ENCODE measurements at places on chromosomes 16 and 17.
A peak's percentile ranks its signal among the peaks of the same experiment; 100 is the strongest.

DNA sequence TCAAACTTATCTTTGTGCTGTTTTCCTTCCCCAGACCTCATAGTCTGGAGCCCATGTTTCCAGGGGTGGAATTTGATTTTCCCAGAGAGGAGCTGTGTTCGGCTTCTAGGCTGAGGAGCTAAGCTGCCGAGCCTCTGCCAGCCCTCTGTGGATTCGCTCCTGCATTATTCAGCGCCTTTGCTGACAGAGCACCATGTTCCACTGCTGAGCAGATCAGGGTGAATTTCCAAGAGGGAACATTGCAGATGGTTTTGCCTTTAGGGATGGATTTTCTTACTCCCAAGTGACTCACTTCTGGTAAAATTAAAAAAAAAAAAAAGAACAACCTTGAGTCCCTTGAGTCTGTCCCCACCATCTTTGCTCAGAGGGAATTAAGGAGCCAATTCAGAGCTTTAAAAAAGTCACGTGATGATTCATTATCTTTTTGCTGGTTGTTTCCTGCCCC is 229.5 kb downstream of the PRKCA start:
- DNase-seq, result no peak

DNA sequence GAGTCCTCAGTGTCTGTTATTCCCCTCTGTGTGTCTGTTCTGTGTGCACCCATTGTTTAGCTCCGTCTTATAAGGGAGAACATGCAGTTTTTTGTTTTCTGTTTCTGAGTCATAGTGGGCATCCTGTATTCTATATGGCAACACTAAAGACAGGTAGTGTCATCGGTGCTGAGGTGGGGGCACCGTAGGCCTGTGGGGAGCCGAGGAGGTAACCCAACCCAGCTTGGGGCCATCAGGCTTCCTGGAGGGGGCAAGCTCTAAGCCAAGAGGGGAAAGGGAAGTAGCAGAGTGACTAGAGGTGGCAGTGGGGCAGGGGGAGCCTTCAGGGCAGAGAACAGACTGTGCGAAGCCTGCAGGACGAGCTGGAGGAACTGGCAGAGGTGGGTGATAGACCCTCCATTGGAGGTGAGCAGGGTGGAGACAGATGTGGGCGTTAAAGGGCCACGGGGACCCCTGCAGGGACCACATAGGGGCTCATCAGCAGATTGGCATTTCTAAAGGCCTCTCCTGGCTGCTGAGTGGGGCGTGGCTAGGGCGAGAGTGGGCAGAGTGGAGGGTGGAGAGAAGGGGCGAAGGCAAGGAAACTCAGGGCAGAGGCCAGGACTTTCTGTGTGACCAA is 36.5 kb downstream of the CPNE2 start:
- DNase-seq, result no peak

- peak; percentile 42 for DNase-seq
These were observed 37.7 kb downstream of the DUSP14 start for GRCh38 chr17:37527249-37527851.

DNA sequence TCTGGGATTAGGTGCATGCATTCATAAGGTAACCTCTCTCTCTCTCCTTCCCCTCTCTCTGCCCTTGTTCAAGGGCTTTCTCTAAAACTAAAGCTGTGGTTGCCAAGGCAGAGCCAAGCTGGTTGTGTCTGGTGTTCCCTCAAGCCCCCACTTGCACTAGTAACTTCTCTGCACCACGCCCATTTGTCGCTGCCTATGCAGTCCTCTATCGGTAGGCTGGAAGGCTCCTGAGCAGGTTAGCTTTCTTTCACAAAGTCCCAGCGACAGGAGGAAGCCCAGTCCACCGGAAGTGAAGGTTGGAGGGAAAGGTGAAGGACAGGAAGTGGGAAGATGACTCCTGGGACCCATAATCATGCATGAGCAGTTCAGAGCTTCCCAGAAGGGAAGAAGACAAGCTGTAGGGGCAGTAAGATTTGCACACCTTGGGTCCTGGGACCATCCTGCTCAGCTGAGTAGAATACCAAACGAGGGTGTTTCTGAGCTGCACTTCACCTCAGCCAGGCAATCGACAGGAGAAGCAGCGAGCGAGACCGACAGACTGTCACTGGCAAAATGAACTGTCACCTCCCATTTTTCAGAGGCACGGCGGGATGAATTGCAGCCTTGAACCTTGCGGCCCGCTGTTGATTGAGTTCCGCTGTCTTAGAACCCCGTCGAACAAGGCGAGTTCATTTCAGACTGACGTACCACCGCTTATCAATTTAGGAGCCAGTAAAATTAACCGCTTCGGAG is 14.7 kb upstream of the SKAP1 start:
- no peak for DNase-seq

- DNase-seq, result no peak
These were observed 394.1 kb downstream of the SOX9 start for GRCh38 chr17:72514891-72515290.

DNA sequence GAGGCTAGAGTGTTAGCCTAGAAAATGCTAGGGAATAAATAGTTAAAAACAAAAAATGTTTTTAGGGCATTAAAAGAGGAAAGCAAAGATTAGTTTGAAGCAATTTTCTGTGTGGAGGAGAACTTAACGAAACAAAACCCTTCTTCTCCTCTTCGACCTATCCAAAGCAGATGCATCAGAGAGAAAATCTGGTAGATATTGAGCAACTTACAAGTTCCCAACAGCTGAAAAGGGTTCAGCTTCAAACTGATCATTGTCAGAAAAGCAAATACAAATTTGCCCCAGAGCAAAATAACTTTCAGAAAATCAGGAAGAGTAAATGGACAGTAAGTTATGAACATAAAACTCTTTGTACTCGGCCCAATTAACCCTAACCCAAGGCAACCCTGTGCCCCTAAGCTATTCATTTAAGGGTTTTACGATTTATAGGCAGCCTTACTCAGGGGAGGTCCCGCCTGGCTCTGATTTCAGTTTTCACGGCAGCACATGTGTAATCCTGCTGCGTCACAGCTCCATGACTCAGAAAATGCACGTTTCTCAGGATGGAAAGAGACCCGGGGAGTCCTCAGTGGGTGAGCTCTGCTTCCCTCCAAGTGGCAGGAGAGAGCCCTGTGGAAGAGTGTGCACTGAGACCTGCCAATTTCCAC is 405.7 kb upstream of the SALL1 start:
- no peak for DNase-seq

DNA sequence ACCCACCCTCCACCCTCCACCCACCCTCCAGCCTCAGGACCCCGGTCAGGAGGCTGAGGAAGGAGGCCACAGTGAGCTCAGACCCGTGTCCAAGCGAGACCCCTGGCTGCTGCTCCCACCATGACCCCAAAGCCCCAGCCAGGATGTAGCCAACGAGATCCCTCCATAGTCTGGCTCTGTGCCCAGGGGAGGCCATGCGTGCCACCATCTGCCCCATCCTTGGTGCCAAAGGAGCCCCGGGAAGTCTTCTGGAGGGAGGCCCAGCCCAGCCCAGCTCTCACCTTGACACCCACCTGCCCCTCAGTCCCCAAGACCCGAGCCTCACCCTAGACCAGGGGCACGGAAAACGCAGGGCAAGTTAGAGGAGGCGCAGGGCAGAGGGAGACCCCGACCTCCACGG is 34.2 kb downstream of the PIEZO1 start:
- DNase-seq, result no peak

DNA sequence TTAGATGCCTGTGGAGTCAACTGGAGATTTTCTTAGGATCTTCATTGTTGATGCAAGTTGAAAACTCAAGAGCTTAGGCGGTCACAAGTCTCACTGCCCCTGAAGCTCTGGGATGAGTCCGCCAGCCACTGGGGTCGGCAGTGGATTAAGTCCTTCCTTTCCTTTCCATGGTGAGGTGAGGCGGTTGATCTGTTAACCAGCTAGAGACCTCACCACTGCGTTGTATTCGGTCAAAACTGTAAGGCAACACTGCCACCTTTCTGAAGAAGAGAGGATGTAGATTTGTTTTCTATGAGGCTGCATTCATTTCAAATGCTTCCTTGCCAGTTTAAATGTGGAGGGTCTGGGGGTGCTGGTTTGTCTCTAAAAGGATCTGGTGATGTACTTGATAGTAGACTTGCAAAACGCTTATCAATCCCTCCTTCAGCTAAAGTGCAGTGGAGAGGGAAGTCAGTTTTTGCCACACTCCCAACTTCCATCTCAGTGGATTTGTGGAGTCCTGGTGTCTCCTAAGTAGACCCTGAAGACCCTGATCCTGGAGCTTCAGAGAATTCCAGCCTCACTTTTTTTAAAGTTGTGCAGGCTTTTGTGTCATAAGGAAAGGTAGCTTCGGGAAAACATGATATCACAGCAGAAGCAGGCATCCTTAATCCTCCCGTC is 1.7 kb downstream of the MYOCD start:
- peak; percentile 7 for DNase-seq

DNA sequence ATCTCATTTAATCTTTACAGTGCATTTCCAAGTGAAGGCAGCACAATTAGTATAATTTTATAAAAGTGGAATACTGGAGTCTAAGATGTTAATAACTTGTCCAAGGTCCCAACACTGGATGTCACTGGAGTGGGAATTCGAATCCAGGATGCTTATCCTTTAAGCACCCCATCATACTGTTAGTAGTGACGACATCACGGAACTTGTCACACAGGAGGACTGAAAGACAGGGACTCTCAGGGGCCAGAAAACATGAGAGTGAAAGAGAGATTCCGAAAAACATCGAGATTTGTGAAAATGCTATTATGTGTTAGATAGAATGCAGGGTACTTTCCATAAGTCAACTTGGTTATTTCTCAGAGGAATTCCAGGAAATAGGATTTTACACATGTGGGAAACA is 374.0 kb downstream of the GRIN2A start:
- DNase-seq, result no peak

DNA sequence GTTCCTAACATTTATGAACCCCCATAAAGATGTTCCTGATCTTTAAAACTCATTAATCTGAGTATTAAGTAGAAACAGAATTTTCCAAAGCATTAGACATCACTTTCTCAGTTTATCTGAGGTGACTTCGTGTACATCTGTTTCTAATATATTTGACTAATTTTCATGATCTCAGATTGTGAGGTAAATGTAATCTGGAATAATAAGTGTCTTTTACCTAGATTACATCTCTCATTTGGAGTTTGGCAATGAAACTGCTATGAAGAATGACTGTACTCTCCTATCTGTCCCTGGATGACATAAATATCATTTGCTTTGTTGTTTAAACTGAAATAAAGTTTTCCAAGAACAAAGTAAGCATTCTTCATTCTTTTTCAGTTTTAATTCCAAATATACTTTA is 55.3 kb downstream of the GDPD1 start:
- no peak for DNase-seq

DNA sequence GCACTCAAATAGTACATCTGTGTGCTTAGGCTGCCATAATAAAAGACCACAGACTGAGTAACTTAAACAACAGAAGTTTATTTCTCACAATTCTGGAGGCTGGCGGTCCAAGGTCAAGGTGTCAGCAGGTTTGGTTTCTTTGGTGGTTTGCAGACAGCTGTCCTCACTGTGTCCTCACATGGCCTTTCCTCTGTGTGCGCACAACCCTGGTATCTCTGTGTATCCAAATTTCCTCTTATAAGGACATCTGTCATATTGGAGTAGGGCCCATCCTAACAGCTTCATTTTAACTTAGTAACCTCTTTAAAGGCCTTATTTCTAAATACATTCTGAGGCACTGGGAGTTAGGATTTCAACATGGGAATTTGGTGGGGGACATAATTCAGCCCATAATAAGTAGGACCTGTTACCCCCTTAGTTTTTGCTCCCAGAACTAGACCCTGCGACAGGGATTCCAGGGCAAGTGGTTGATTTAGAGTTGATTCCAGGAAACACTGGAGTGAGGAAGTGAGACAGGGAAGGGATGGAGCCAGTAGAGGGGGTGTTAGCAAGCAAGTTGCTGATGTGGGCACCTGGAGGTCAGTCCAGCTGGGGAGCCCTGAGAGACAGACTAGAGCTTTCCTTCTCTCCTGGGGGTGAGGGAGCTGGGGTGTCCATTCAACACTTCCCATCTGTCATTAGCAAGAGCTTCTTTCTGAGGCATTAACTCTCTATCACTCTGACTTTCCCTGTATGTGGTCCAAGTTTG is 10.9 kb upstream of the ALKBH5 start:
- DNase-seq, result peak; percentile 44

DNA sequence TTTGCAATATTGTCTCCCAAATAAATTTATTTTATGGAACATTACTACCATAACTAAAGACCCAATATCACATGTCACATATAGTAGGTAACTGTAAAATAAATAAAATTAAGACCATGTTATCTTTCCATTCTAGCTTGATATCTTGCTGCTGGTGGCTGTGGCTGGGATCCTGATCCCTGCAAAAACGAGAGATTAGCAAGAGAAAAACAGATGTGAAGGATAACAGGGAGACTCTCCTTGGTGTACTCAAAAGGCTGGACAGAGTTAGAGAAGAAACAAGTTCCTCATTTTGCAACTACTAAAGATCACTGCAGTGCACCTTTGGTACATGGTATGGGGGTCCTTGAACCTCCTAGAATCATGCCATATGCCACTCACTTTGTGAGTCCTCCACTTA is 49.7 kb downstream of the ARHGAP27 start:
- DNase-seq, result no peak

DNA sequence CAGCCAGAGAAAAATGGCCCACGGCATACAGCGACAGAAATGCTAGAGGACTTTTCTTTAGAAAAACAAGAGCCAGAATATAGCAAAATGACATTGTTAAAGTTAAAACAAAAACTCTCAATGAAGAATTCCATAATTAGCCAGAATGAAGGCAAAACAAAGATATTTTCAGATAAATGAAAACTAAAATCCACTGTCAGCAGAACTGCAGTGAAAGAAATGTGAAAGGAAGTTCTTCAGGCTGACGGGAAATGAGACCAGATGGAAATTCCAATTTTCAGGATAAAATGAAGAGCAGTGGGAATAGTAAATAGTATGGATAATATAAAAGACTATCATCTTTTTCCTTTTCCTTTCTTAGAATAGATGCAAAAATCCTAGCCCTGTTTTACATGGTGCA is 38.4 kb downstream of the ZCCHC14 start:
- no peak for DNase-seq

- no peak for DNase-seq
These were observed 4.2 kb downstream of the CYTH1 start for GRCh38 chr17:78777881-78778280.

GRCh38 chr16:46996391-46996790 is 22.9 kb upstream of the DNAJA2 start:
- DNase-seq, result no peak

- no peak for DNase-seq
These were observed 9.8 kb downstream of the ITGAL start for GRCh38 chr16:30482366-30482765.

DNA sequence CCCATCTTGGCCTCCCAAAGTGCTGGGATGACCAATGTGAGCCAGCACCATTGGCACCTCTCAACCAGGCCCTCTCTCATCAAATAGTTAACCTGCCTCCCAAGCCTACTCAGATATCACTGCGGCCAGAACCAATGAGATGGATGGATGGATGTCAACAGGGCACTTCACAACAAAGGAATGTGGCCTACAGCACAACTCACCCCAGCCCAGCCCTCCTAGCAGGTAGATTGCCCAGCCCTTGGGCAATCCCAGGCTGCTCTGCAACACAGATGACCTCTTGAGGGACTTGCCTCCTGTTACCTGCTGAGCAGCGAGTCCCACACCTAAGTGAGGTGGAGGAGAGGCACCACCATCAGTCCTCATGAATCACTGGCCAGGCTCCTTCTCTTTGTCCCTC is 22.6 kb upstream of the KIFC3 start:
- no peak for DNase-seq

GRCh38 chr17:30323895-30324319 is 9.9 kb downstream of the TMIGD1 start:
- no peak for DNase-seq

Data from NCI-H524 (cell line).